ENCODE measurements at places on chromosomes 16 and 17.
A peak's percentile ranks its signal among the peaks of the same experiment; 100 is the strongest.

GRCh38 chr16:87132361-87133014, 184.7 kb downstream of the C16orf95 start:
- peak; percentile 35 for DNase-seq

GRCh38 chr17:3529817-3530741, 27.5 kb downstream of the TRPV3 start:
- no peak for DNase-seq

DNA sequence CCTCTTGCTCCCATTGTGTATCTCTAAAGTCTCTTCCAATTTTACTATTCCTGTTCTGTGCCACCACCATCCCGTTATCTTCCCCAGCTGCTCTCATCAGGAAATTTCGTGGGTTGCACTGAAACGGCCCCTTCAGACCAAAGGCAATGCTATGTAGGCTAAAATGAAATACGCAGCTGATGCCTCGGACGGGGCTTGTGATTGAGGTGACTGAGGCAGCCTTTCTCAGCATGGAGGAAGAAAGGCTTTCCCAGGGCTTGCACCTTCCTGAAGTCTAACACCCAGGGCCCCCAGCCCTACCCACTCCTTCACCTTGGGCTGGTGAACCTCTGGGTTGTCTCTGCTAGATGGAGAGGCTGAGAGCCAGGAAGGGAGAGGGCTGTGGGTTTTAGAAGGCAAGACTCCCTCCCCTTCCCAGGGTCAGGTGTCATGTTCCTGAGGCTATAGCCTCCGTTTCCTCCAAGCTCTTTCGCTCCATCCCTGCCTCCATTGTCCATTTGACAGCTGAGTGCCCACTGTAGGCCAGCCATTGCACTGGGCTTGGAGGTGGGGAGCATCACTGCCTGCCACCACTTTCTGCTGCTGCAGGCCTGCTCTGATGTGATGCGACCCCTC, 7.8 kb downstream of the CCDC200 start:
- DNase-seq = no peak

DNA sequence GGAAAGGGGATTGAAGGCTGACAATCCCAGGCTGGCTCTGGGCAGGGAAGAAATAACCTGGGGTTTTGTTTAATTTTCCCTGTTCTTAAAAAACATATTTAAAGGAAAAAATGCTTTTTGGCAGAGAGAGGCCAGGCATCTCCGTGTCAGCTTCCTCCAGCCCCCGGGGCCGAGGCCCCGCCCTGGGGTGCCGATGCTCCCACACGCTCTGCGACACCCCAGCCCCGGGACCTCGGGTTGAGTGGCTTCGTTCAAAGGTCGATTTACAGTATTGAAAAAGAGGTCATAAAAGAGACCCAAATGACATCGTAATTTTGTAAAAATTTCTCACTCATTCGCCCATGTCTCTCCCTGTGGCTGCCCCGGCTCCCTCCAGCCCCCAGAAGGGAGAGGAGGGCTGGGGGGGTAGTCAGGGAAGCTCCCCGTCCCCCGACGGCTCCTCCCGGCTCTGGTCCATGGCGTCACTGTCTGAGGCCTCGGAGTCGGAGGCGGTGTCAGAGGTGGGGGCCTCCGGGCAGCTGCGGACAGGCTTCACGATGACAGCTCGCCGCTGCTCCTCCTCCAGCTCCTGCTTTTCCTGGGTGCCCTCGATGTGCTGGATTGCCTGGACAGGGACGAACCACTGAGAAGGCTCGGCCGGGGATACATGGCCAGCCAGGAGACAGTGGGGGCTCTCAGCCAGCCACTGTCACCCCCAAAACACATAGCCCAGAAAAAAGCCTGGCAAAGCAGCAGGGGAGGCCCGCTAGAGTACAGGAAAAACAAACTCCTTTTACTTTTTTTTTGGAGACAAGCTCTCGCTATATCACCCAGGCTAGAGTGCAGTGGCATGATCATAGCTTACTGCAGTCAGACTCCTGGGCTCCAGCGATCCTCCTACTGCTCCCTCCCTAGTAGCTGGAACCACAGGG, 14.9 kb downstream of the TFAP4 start:
- DNase-seq = peak; percentile 26

- no peak for DNase-seq
Observed at GRCh38 chr17:75825149-75825552, 19.1 kb downstream of the UNC13D start.

DNA sequence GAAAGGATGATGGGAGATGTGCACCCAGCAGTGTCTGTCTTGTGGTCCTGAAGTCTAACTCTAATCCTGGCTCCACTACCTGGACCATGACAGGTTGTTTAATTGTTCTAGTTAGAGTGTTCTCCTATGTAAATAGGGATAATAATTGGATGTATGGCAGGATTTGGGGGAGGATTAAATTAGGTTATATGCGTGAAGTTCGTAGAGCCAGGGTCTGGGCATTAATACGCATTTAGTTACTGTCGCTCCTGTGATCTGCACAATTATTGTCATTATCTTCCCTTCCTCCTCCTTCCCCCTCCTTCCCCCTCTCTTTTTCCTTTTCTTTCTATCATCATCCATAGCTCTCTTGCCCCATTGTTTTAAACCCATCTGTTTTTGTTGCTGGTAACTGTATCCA, 210.3 kb downstream of the WWOX start:
- no peak for DNase-seq

- DNase-seq = peak; percentile 61
Observed at GRCh38 chr17:10614536-10615155, 42.5 kb downstream of the MYH3 start.

DNA sequence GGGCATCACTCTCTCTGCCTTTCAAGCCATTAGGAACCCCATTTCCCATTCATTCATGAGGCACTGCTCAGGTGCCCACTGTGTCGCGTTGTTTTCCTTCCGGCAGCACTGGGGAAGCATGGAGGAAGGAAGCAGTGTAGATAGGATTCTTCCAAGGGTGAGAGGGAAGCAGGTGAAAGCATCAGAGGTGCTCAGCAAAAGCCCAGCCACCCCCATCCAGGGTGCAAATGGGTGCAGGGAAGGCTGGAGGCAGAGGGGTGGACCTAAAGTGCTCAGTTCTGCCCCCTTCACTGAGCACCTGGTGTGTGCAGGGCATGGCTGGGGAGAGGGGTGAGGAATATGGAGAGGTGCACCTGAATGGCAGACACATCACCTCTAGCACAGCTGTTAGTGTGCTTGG, 3.4 kb upstream of the NXPH3 start:
- no peak for DNase-seq

All from right kidney (tissue), 9 donors.